ENCODE measurements at places on chromosomes 11 and 22.

- DNase-seq, result no peak
These were observed 18.6 kb downstream of the EP300 start for GRCh38 chr22:41110968-41111367.

DNA sequence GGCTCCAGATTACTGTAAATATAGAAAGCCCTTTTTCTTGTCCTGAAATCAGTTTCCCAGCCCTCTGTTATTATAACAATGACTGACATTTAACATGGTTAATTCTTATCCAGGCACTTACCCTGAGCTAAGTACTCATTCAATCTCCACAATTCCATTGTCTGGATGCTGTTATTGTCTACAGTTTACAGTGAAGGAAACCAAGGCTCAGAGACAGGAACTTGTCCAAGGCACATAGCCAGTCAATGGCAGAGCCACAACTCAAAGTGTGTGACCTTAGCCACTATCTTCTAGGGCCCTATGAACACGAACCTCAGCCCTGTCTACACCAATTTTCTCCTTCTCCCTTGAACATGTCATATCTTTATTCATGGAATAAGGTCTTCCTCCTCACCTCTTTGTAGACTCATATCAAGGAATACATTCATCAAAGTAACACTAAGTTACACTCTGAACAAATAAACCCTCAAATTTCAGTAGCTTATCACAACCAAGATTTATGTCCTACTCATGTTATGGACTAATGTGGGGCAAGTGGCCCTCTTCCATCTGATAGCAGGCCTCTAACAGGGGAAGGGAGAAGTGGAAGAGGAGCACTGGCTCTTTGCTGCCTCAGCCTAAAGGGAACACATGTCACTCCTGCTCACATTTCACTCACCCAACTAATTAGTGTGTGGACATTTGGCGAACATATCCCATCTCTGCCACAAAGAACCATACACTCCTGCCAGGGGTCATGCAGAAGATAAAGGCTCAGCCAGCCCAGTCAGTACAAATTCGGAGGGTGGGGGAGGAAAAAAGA is 39.3 kb upstream of the APLNR start:
- no peak for DNase-seq

DNA sequence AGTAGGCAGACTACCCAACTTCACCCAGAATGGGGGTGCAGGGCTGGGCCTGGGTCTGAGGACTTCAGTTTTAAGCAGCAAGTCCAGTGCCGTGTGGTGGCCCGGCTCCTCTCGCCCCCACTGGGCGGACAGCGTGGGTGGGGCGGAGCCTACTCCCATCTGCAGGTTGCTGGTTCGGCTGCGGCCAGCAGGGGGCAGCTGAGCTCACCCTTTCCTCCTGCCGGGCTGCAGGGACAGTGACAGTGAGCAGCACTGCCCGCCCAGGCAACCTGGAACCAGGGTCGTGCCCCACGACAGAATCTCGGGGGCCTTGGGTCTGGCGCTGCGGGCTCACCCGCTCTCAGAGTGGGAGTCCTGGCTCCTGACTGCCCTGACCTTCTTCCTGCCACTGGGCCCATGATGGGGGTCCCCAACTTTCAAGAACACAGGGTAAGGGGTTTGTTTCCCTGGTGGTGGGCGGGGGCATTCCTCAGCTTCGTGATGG is 6.2 kb upstream of the NEAT1 start:
- DNase-seq, result peak; percentile 92

- peak; percentile 6 for DNase-seq
These were observed 44.9 kb upstream of the VSTM5 start for GRCh38 chr11:93895106-93895862.

GRCh38 chr11:29879560-29879959 is 137.3 kb downstream of the KCNA4 start:
- DNase-seq, result no peak

DNA sequence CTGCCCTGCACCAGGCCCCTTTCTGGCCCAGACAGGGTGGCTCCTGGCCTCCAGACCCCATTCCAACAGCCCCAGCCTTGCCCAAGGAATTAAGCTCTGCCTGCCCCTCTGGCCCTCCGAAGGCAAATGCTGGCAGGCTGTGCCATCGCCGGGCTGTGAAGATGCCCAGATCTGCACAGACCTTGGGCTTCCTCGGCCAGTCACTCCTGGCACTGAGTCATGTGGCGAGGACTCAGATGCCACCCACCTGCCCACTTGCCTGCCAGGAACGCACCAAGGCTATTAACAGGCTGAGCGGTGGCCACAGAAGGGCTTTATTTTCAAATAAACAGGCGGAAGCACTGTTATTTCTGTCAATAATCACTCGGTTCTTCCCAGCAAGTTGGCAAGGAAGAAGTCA is 50.3 kb upstream of the TTLL12 start:
- DNase-seq, result no peak

DNA sequence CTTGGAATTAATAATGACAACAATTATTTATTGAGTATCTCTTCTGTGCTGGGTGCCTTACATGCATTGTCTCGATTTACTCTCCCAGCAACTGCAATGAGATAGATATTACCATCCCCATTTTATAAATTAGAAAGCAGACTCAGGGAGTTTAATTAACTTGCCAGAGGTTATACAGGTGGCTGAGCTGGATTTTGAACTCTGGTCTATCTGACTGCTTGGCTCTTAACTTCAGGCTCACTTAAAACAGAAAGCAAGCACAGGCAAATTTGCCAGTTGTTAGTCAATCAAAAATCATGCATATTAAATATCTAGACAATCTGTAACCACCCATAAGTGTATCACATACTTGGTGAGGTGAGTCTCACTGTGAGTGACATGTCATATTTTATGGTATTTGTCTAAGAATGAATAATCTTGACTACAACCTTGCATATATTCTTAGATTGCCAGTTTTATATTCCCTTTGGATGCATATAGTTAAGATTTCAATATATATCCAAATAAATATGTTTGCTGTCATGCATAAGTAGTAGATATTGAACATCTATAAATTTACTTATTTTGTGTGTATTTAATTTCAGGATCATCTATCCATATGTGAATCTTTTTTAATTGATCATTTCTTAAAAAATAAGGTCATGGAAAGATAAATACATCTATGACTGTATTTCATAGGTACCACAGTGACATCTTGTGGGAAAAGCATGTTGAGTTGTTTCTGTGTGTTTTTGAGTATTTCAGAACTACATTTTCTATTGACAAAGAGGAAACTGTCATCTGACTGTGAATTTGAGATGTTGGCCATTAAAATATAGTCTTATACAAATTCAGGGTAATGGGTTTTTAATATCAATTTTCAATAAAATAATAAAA is 112.0 kb upstream of the ARHGAP42 start:
- no peak for DNase-seq

GRCh38 chr11:125942771-125943428 is 2.9 kb upstream of the VSIG10L2 start:
- no peak for DNase-seq

GRCh38 chr22:30372915-30373314 is 14.3 kb downstream of the RNF215 start:
- no peak for DNase-seq

GRCh38 chr22:27480487-27480886 is 321.1 kb downstream of the MN1 start:
- no peak for DNase-seq

GRCh38 chr11:85595285-85595884 is 31.8 kb downstream of the DLG2 start:
- no peak for DNase-seq

DNA sequence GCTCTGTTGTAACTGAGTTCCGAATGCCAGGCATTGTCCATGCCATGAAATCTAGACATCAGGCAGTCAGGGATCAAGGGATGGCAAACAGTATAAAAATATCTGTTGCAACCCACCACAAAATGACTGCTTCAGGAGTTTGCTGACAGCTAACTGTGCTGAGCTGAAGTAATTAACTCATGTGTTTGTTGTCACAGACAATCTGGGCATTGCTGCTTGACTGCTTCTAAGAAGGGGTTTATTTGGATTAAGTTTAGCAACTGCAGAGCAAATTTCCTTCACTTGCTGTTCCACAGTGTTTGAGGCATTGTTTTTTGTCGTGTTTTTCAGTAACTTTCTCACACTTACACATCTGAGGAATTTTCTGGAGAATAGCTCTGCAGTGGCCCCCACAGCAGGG is 30.4 kb downstream of the BSX start:
- no peak for DNase-seq

DNA sequence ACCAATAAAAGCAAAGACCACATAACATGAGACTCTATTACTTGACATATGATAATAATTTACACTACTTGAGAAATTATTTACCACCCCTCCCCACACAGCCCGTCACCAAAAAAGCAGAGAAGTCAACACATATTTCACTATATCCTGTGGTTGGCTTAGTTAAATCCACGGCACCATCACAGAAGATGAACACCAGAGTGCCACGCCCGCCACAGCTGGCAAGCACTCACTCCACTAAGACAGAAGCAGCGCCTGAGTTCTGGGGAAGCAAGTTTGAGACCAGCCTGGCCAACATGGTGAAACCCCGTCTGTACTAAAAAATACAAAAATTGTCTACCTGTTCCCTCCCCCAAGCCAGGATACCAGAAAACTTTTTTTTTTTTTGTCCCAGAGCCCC is 53.1 kb downstream of the PACSIN2 start:
- DNase-seq, result no peak

DNA sequence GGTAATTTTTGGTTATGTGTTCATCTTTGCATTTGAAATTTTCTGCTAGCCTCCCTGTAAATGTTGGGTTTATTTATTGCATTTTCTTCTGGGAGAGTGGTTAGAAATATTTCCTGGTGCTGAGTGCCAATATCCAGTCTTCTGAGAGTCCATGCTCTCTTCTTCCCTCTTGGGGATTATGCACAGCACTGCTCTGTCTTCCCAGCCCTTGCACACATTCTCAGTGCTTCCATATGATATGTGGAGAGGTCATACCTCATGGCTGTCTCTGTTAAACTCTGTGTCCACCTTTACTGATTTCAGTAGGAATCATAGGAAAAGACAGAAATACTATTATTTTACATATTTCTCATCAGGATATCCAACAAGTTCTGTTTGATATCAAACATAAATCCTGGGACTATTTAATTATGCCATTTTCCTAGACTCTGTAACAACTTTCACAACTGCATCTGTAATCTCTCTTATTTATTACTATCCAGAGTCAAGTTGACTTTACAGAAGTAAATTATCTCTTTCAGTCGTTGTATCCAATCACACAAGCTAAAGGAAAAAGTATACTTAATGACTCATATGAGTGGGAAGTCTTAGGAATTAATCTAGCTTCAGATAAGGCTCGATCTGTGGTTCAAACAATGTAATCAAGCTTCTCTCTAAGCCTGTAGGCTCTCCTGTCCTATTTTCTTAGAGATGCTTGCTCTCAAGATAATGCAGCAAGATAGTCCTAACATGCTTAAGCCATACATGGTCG is 2.7 kb upstream of the NXPE1 start:
- DNase-seq, result no peak

- DNase-seq, result no peak
These were observed 21.4 kb downstream of the USP35 start for GRCh38 chr11:78210000-78210608.

- DNase-seq, result no peak
These were observed 162.3 kb downstream of the FBXO7 start for GRCh38 chr22:32636884-32637283.

- DNase-seq, result no peak
These were observed 133.4 kb downstream of the SPON1 start for GRCh38 chr11:14095882-14096281.

DNA sequence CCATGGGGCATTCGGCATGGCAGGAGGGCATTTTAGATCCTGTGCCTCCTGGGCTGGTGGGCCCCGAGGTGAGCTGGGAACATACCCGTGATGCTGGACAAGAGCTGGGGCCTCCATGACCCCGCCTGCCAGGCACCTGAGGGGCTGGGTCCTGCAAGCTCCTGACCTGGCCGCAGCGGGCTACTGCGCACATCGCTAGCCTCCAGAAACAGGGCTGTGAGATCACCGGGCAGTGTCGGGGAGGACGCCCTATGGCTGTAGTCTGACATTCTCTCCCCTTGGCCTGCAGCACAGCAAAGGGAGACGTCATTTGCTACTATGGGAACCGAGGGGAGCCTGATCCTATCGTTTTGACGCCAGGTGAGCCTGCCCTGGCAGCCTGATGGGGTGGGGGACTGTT is 24.4 kb upstream of the DGCR8 start:
- DNase-seq, result no peak

DNA sequence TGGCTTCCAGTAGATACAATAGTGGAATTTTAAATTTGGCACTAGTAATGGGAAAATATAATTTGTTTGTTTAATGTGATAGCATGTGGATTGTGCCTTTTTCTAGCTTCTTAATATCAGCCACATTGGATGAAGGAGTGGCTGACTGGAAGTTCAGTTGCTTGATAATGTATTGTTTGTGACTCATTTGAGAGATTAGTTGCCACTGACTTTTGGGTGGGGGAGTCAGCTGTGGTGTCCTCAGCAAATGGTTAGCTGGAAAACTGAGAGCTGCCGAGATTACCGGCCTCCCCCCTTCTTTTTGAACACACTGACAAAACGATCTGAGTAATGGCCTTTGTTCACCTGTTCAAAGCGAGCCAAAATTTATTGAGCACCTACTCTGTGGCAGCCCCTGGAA is 5.5 kb downstream of the JAM3 start:
- DNase-seq, result no peak

DNA sequence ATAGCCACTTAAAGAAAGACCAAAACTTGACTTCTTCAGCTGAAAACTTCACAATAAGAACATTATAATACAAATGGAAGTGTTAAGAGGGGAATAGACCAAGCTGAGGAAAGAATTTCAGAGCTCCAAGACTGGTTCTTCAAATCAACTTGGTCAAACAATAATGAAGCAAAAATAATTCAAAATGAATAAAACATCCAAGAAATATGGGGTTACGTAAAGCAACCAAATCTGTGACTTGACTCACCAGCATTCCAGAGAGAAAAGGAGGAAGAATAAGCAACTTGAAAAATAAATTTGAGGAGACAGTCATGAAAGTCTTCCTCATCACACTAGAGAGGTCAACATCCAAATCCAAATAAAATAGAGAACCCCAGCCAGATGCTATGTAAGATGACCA is 31.4 kb downstream of the XKR3 start:
- DNase-seq, result no peak

- DNase-seq, result no peak
These were observed 8.0 kb upstream of the TOLLIP start for GRCh38 chr11:1317432-1317831.

GRCh38 chr11:44529895-44530412 is 35.5 kb upstream of the CD82 start:
- DNase-seq, result no peak

- no peak for DNase-seq
These were observed 23.5 kb downstream of the MRTFA start for GRCh38 chr22:40613067-40613466.

- DNase-seq, result no peak
These were observed 7.5 kb downstream of the FXYD6 start for GRCh38 chr11:117868815-117869561.

GRCh38 chr11:74233683-74234082 is 62.6 kb downstream of the PPME1 start:
- no peak for DNase-seq
